Fibroblast of skin of left biceps (primary cell): ENCODE measurements at places on chromosomes 2 and 18.

- DNase-seq: no peak
Observed at GRCh38 chr18:36199691-36200295, 12.5 kb downstream of the MOCOS start.

- peak; percentile 71 for DNase-seq
Observed at GRCh38 chr18:5237723-5238370, 40.8 kb upstream of the AKAIN1 start.

- no peak for DNase-seq
Observed at GRCh38 chr2:146701183-146701582, 1143.6 kb upstream of the ACVR2A start.

GRCh38 chr18:74422541-74422940 lies 34.6 kb downstream of the DIPK1C start:
- no peak for DNase-seq

DNA sequence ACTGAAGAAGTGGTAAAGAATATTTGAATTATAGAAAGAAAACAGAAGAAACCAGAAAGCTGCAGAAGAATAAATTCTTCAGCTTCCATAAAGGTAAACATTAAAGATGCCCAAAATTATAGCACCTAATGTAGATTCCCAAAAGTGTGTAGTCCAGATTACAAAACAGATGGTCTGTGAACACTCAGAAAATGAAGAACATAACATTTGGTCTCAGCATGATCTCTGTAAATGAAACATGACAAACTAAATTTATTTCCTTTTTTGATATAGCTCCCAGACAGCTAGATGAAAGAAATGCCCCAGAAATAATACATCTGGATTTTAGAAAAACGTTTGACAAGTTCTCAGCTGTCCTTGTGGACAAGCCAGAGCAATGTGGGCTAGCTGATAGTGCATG lies 794.2 kb upstream of the NXPH2 start:
- no peak for DNase-seq

- no peak for DNase-seq
Observed at GRCh38 chr2:174121175-174121574, 127.2 kb downstream of the OLA1 start.

GRCh38 chr2:19652811-19653210 lies 249.0 kb downstream of the TTC32 start:
- no peak for DNase-seq

GRCh38 chr2:74020702-74021406 lies 36.1 kb downstream of the TET3 start:
- no peak for DNase-seq

- DNase-seq: no peak
Observed at GRCh38 chr2:111116843-111117597, 3.7 kb upstream of the BCL2L11 start.

GRCh38 chr2:163528640-163529217 lies 207.1 kb downstream of the FIGN start:
- no peak for DNase-seq

GRCh38 chr2:215529271-215529670 lies 93.4 kb upstream of the FN1 start:
- DNase-seq: no peak

DNA sequence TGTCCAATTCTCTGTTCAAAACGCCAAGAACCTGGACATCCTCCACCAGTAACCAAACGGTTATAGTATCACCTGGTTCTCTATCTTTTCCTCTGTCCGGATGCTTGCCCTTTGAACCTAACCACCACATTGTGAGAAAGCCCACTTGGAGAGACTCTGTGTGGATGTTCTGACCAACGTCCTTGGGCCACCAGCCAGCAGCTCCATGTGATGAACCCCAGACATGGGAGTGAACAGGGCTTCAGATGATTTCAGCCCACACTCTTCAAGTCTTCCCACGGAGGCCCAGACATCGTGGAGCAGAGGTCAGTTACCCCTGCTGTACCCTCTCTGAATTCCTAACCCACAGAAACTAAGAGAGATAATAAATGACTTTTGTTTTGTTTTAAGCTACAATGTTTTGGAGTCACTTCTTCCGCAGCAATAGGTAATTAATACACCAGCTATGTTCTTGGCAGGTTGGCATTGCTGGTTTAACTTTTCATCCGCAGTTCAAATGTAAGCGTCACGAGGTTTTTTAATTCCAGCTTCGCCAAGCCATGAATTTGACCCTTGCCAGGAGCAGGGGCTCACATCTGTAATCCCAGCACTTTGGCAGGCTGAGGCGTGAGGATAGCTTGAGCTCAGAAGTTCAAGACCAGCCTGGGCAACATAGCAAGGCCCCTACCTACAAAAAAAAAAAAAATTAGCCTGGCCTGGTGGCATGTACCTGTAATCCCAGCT lies 36.1 kb upstream of the ZNF532 start:
- no peak for DNase-seq

DNA sequence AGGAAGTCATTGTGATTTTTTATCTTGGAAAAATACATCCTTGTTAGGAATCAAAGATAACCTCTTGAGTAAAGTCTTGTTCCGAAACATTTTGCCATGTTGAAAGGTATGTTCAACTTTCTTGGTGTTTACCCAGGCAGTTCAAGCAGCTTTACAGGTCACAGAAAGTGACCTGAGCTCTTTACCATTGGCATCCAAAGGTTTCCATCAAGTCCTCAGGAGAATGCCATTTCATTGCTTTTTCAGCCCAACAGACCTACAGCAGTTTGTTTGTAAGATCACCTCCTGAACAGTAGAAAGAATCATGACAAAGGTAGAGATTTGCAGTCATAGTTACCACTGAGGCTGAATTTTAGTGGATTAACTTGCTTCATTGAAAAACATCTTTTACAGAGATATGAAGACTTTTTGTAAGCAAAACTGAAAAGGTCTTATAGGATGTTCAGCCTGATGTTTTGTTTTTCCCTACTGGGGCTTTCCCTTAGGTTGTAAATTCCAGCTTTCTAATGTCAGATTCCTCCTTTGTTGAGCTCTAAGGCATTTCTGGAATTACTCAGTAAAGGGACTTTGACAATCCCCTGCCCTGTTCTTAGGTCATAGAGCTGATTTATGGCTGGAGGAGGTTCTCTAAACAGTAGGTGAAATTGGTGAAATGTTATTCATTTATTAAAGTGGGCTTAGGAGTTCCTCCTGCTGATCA lies 236.8 kb upstream of the RBMS1 start:
- no peak for DNase-seq

- DNase-seq: no peak
Observed at GRCh38 chr2:12031866-12032265, 285.4 kb downstream of the LPIN1 start.

DNA sequence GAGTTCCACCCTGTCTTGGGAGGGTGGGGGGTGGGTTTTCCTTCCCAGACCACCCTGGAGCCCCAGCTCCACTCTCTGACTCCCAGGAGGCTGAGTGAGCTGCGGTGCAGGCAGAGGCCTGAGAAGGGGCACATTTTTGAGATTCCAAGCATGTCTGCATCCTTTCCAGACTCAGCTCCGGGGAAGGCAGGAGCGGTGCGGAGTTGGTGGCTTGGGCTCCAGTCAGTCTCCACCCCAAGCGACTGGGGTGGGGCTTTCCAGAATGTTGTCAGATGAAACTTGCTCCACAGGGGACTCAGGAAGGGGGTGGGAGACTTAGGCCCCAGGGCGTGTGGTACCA lies 44.2 kb upstream of the HS6ST1 start:
- DNase-seq: peak; percentile 93

DNA sequence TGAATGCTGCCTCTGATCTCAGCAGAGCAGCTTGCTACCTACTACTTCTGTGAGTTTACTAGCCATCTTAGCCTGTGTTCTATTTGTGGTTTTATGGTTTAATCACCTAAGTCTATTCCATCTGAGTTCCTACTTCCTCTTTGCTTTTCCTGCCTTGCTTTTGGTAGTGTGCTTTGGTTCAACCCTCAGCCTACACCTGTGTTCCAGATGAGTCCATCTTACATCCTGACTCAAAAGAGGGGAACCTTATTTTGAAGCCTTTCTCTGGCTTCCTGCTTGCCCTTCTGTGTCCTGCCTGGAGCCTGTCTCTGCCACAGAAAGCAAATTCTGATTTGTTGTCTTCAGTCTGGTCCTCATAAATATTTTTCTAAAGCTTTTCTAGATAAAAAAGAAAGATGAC lies 530.3 kb upstream of the MEX3C start:
- no peak for DNase-seq

GRCh38 chr2:55049821-55050099 lies 491 bp downstream of the RTN4 start:
- DNase-seq: no peak

DNA sequence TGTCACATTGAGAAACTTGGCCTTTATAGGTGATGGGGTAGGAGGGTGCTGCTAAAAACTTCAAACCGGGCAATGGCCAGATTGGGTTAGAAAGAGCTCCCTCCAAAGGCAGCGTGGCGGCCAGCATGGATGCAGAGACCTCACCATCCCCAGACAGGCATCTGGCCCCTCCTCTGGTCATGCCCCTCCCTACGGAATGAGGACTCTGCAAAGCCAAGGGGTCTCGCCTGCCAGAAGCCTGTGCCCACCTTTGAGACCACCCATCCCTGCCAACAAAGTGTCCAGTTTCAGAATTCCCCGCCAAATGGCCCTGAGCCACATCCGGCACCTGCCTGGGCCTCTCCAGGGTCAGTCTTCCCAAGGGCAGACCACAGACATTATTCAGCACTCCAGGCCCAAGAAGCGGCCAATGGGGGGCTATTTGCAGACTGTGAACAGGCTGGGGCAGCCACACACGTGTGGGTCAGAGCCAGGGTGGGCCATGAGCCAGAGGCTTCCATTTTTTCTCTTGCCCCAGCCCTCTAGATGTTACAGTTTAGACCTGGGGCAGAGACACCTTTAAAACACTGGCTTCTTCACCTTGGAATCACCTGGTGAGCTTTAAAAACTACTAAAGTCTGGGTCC lies 4.2 kb upstream of the ATP6V1B1 start:
- no peak for DNase-seq

GRCh38 chr2:147934881-147935620 lies 85.5 kb downstream of the ORC4 start:
- DNase-seq: no peak

GRCh38 chr2:178517496-178517895 lies 37.2 kb downstream of the PLEKHA3 start:
- peak; percentile 18 for DNase-seq

DNA sequence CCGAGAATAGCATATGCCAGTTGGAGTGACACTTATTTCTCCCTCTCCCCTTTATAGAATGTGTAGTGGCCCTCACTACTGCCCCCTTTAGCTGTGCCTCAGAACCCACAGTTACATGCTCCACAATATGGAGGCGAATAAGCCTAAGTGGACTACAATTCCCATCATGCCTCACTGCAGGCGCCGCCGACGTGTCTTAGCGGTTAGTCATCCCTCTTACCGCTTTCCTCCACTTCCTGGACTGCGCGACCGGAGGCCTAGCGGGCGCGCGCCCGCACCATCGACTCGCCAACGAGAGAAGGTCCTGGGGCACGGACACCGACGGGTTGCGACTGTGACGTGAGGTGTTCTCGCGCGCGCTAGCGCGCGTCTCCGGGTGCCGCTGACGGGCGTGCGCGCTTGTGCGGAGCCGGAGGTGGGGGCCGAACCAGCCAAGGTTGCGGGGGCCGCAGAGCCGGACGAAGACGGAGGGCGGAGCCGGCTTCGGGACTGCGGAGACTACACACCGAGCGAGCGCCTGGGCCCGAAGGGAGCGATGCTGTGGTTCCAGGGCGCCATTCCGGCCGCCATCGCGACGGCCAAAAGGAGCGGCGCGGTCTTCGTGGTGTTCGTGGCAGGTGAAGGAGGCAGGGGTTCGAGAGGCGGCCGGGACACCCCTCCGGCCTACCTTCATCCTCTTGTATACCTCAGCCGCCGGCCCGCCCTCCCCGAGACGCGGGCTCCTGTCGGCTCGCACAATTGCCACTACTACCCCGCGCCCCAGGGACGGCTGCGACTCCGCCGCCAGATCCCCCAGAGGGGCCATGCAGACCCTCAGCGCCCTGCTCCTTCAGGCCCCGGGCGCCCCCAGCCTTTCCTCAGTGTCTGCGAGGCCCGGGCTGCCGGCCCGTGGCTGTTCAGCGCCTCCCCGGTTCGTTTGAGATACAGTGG lies at the start of gene UBXN4:
UBXN4 (plus strand) TSS at position 461 of the 930 bp plus-strand sequence; CDS start at position 536, 75 bp downstream.
- peak; percentile 98 for DNase-seq

- DNase-seq: no peak
Observed at GRCh38 chr18:79595876-79596374, 83.7 kb upstream of the CTDP1 start.

DNA sequence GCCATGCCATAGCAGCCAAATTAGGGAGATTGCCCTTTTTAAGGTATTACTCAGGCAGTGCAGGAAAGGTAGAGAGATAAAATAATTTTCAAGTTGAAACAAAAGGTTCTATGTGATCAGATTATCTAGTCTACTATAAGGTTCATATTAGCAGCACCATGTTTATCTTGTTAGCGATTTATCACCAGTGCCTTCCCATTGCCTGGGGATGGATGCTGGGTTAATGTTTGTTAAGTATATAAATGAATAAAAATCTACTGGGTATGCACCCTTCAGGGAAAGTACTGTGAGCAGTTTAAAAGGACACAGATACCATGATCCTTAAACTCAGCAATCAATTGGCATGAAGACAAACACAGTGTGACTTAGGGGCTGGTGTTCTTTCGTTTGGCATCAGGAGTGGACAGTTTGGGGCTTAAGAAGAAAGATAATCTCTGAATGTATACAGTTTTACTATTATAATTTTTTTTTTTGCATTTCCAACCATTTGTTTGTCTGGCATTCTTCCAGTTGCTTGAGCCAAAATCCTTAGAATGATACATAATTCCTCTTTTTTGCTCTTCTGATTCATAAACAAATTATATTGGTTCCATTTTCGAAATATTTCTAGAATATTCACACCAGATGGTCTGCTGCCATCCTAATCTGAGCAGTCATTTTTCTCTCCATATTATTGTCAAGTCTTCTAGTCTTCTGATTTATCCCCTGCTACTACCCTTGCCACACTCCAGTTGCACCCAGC lies 512.8 kb upstream of the SLC8A1 start:
- no peak for DNase-seq

- no peak for DNase-seq
Observed at GRCh38 chr2:79512442-79513401, at the start of gene CTNNA2. TSS of gene CTNNA2 (plus strand) at chr2:79513051.

DNA sequence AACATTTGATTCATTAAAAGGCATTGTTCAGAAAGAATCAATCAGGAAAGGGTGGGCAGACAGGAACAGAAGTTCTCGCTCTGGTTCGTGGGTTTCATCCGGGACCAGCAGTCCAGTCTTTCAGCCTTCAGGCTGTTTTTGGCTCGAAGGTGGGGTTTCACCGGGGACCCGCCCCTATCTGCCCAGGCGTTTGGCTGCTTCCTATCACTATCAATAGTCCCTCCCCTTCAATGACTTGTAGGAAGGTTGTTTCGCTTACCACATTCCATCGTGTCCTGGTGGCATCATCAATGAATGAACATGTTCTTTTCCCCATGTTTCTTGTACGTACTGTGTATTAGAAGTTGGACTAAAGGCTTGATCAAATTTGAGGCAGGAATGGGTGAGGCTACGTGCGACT lies 130.3 kb downstream of the NEDD4L start:
- DNase-seq: no peak

GRCh38 chr18:3251963-3252277 lies 4.3 kb downstream of the MYL12A start:
- peak; percentile 69 for DNase-seq

DNA sequence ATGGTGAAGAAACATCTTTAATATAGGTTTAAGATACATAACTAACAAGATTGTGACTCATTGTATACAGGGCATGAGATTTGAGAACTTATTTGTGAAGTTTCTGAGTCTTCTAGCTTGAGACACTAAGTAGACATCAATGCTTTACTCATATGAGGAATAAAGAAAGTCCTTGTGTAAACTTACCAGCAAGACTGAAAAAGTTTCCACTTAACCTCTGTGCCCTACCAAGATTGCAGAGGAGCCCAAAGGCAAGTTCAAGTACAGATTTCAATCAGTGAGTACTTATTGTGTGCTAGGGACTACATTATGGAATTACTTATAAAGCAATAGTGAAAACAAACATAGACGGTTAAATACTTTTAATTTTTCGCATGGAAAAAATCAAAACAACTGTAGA lies 1041.2 kb upstream of the CELF4 start:
- DNase-seq: no peak
